A172 (cell line): ENCODE measurements at places on chromosomes 5 and 9. TPM values are rescaled to one million over a fixed set of nuclear protein-coding genes. Genes with fewer than 3 reads are reported as not detected.

DNA sequence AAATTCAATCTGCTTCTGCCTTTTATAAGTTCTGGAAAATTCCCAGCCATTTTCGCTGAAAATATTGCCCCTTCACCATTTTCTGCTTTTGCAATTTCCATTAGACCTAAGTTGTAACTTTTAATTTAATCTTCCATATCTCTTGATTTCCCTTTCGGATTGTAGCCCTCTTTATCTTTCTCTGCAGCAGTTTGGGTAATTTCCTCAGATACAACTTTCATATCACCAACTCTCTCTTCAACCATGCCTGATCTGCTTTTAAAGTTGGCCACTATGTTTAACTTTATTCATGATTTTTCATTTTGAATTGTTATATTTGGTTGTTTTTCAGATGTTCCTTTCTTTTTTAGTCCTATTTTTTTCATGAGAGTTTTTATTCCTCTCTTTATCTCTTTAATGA lies 157.0 kb upstream of the VLDLR start:
- no peak for DNase-seq

DNA sequence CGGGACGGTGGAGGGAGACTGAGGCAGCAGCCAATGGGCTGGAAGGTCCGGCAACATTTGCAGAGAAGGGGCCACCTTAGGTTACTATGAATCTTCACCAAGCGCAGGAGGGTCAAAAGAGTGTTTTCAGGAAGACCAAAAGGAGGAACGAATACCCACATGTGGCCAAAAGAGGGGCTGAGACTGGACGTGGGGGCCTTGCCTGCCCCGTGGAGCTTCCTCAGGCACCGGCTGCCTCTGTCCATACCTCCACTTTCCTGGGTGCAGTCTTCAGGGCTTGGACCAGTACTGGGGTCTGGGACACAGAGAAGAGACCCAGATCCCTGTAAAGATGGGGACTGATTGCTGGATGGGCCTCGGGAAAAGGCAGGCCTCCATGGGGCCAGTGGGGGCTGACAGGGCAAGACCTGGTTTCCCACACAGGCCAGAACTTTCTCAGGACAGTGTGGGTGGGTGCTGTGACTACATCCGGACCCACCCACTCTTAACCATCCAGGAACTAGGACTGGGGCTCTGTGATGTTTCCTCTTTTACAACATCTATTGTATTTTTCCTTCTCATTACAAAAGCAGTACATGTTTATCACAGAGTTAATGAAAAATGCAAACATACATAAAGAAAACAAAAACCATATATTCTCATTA lies 294.7 kb downstream of the ZSWIM6 start:
- DNase-seq, result no peak

- DNase-seq, result no peak
Measured at GRCh38 chr9:136944212-136944518, 373 bp downstream of the FBXW5 start.

DNA sequence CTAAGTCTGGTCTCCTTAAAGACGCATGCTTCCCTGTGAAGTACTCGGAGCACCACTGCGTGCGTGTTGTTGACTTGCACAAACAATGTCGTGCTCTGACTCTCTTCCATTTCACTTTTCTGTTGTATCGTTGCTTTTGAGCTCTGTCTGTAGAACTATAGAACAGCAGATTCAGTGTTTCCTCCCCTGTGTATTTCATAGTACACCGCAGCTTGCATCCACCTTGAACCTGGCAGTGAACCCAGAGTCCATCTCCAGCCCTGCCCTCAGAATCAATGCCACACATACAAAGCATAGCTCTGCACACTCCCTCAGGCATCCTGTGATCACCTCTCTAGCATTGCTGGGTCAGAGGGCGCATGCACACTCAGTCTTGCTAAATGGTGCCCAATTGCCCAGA lies 37.2 kb upstream of the ADAMTS2 start:
- no peak for DNase-seq

GRCh38 chr5:135488727-135489465 lies 36.7 kb upstream of the TIFAB start:
- DNase-seq, result peak; percentile 71

DNA sequence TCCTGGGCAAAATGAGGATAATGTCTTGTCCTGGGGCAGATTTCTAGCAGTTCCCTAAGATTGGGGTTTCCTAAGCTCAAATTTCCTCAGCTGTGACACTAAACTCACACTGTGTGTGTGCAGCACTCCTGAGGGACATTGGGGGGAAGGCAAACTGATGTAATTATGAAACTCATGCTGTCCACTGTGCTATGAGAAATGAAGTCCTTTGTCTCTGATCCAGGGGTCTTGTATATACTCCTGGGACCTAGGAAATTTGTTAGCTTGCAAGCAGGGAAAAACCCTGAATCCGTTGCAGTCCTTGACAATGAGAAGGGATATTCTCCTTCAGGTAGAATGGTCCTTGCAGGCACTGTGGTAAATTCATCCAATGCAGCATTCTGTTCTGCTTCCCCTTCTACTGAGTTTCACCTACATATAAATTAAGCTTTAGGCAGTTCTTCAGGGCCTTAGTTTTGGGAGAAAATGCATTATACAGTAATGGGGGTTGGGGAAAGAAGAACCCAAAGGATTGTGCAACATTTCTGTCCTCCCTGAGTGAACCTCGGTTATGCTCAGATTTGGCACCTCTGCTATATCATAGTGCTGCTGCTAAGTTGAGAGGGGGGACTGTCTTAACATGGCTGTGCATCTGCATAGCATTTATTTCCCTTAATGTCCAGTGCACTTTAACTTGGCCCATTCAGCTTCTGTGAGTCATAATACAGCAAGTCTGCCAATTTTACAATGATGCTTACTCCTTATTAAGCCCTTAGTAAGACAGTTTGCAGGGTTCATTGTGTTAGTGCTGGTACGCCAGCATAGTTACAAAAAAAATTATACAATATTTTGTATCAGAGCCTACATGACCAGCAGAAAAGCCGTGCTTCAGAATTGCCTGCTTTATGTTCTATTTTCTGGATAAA lies 80.2 kb downstream of the PJA2 start:
- DNase-seq, result peak; percentile 37

- no peak for DNase-seq
Measured at GRCh38 chr5:66232706-66233445, 88.8 kb downstream of the SREK1 start.

Gene FOXI1
- total RNA-seq, result 0.10 TPM in 1 of 2 replicates, not detected in the other

Gene TICAM2
- total RNA-seq, result 10.0 and 11.1 TPM in 2 replicates

- no peak for DNase-seq
Measured at GRCh38 chr5:14508046-14508445, 73.5 kb upstream of the OTULINL start.

- no peak for DNase-seq
Measured at GRCh38 chr5:65695896-65696295, 26.0 kb downstream of the SGTB start.

- DNase-seq, result no peak
Measured at GRCh38 chr5:763998-764781, 20.3 kb downstream of the ZDHHC11B start.

Gene ADAMTSL1
- 5.3 and 11.4 TPM in 2 replicates for total RNA-seq

DNA sequence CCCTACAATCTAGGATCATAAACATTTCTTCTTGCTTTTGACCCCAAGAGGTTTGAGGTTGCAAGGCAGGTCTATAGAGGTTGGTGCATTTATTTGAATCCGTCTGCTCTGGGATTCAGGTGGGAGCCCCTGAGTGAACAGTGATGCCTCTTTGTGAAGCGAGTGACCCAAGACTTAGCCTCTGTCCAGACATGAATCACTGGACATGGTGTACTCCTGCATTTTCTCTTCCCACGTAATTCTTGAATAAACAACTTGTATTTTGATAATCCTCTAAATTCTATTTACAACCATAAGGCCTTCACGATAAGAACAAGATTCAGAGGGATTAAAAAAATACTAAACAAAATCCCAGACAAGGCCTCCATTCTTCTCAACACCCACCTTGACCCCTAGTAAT lies 67.5 kb upstream of the PLPP6 start:
- DNase-seq, result no peak

- peak; percentile 58 for DNase-seq
Measured at GRCh38 chr5:142655339-142656267, 30.3 kb downstream of the FGF1 start.

Gene WDR41
- 95.9 and 155 TPM in 2 replicates for total RNA-seq

DNA sequence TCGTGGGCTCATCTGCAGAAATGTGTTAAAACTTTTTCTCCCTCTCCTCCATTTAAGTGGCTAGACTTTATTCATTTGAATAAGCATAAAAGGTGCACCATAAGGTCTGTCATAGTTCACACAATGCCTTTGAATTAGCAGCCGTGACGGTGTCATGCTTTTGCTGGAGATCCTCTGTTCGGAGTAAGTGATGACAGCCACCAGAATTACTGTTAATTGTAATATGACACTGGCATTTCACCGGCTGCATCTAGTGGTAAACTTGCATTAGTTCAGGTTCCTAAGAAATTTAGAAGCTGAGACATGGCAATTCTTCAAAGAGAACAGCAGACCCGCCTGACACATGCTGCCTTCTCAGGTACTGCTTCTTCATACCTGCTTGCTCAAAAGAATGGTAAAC lies 241.7 kb downstream of the EBF1 start:
- no peak for DNase-seq

- no peak for DNase-seq
Measured at GRCh38 chr5:149832636-149833035, 102.5 kb downstream of the PPARGC1B start.

GRCh38 chr5:170095646-170096045 lies 10.1 kb upstream of the FOXI1 start:
- DNase-seq, result peak; percentile 8

GRCh38 chr9:126669108-126669507 lies 55.4 kb downstream of the LMX1B start:
- no peak for DNase-seq

Gene CARTPT
- not detected in 2 replicates for total RNA-seq

Gene MEIKIN
- total RNA-seq, result not detected in 2 replicates

Gene SOHLH1
- not detected in 2 replicates for total RNA-seq

GRCh38 chr5:119031011-119031886 lies 39.6 kb upstream of the DMXL1 start:
- DNase-seq, result no peak

DNA sequence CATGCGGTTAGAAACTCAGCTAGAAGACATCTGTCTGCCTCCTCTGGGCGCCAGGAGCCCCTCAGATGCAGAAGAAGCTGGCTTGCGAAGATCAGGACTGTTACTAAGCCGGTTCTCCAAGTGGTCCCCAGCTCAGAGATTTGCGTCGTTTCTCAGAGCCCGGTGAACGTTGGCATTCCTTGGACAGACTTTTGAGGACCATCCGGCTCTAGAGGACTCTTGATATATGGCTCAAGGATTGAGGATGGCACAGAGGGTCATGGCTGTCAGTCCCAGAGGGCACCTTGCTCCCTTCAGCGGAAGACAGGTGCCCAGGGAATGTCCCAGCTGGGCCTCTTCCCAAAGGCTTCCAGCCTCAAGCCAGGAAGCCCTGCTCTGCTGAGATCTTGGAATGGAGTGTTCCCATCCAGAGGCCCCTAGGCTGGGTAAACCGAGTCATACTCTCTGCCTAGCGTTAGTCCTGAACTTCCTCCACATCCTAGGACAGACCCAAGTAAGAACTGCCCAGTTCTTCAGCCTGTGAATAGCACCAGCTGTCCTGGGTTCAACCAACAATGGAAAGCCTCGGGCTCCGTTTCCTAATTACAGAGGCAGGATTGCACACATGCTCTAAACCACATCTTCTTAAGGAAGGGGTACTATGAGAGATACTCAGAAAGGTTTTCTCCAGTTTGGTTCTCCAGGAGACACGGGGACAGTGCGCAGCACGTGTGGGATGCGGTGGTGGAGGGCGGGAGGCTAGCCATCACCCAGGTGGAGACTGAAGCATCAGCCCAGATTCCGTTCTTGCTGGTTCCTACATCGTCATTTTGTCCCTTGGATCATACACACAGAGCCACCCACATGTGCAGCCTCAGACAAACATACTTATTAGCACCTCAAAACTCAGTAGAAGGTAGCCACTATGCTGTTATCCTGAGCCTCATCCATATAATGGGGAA lies 51.4 kb downstream of the ZNF354C start:
- no peak for DNase-seq

Gene CDO1
- total RNA-seq, result not detected in 2 replicates

- no peak for DNase-seq
Measured at GRCh38 chr5:79263-79662, 12.7 kb upstream of the PLEKHG4B start.

DNA sequence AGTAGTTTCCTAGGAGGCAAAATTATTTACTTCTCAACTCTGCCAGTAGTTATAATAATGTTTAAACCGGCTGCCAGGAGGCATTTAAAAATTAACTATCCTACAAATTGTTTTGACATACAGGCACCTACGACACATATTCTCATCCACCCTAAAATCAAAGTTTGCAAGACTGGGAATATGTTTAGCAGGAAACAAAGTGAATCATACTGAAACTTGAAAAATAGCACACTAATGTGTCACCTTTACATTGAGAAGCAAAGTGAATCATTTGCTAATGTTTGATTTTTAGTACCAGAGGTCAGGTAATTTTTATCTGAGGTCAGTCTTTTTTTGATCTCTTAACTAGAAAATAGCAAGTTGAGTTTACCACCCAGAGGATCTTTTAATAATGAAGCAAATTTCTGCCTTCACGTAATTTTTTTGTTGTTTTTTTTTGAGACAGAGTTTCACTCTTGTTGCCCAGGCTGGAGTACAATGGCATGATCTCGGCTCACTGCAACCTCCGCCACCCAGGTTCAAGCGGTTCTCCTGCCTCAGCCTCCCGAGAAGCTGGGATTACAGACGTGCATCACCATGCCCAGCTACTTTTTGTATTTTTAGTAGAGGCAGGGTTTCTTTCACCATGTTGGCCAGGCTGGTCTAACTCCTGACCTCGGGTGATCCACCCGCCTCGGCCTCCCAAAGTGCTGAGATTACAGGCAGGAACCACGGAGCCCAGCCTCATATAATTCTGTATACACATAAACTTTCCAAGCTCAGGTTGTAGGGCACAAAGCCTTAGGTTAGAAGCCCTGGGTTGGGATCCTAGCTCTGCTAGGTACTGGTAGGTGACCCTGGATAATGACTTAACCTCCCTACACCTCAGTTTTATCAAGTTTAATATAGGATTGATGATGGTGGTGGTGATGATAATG lies 124.3 kb downstream of the UGCG start:
- peak; percentile 62 for DNase-seq

DNA sequence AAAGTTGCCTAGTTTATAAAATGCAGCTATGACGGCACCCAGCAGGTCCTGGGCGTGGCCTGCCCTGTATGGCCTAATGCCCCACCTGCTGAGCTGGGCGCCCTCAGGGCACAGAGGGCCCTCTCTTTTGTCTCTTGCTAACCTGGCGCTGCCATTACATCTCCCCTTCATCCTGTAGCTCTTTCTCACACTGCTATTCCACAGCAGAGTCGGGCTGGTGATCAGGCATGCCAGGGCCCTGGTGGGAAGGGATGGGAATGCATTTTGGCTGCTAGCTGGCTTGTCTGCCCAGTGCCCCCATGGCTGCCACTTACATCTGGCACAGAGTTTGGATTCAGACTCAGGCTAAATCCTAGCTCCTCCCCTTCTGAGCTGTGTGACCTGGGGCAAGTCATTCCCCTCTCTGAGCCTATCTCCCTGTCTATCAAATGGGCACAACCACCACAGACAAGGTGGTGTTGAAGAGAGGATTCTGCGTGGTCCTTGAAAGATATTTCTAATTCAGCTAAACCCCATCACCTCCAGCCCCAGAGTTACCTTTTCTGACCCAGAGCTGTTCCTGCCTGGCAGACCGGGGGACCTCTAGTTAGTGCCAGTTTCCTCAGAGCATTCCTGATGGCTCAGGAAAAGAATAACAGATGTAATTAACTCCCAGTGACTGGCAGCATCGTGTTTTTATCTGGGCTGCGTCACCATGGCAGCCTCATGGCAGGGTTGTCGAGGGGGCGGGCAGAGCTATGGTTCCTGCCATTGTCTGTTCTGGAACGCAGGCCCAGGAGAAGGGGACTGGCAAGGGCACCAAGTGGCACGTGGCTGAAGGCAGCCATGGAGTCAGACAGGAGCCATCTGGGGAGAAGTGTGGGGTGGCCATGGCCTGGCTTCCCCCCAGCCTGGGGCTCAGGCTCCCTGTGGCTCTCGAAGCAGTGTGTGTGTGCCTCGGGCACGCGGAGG lies 6.3 kb downstream of the PRR7 start:
- DNase-seq, result no peak
